ENCODE measurements at places on chromosomes 4 and X. TPM values are rescaled to one million over a fixed set of nuclear protein-coding genes. Genes with fewer than 3 reads are reported as not detected.

The BEX5 gene
- total RNA-seq: 0.91 TPM

The ALAS2 gene
- total RNA-seq: 0.94 TPM

GRCh38 chr4:99102634-99103033, 14.0 kb upstream of the ADH5 start:
- no peaks in the 10 kb centered on the region for H3K4me1 ChIP-seq
- no peaks in the 10 kb centered on the region for H3K36me3 ChIP-seq
- DNase-seq: no peak
- no peak overlapping the region for H3K4me3 ChIP-seq
- H3K27ac ChIP-seq: no peak overlapping the region
- no peaks in the 10 kb centered on the region for H3K27me3 ChIP-seq

GRCh38 chr4:174709526-174709925, 119.5 kb downstream of the GLRA3 start:
- H3K4me3 ChIP-seq: no peak overlapping the region
- H3K4me1 ChIP-seq: no peaks in the 10 kb centered on the region
- no peak for DNase-seq

The SERPINA7 gene
- total RNA-seq: not detected

The CPE gene
- not detected for total RNA-seq

The PF4V1 gene
- not detected for total RNA-seq

The PSAPL1 gene
- not detected for total RNA-seq

DNA sequence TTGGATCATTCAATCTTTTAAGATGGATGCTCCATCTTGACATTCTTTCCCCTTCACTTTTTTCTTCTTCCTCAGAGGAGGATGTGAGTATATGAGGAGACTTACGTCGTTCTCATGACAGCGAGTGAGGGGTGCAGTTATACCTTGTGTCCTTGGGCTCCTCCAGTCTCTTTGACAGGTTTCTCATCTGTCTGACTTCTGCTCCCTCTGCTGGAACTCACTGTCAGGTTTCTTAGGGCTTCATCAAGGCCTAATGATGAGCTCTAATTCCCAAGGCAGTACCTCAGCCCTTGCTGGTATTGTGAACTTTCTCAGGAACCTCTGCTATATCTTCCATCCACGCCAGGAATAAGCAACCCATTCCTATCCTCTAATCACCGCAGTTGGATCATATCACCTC, 237.8 kb upstream of the ADGRL3 start:
- DNase-seq: no peak
- H3K36me3 ChIP-seq: no peaks in the 10 kb centered on the region
- H3K4me3 ChIP-seq: no peak overlapping the region
- no peaks in the 10 kb centered on the region for H3K4me1 ChIP-seq
- H3K27me3 ChIP-seq: no peaks in the 10 kb centered on the region
- H3K27ac ChIP-seq: no peak overlapping the region

The GAGE12J gene
- not detected for total RNA-seq

The CCDC160 gene
- not detected for total RNA-seq

GRCh38 chr4:71201057-71201456, 137.8 kb upstream of the SLC4A4 start:
- no peak overlapping the region for H3K27ac ChIP-seq
- no peak for DNase-seq
- no peaks in the 10 kb centered on the region for H3K27me3 ChIP-seq
- H3K4me1 ChIP-seq: no peaks in the 10 kb centered on the region

GRCh38 chrX:11438380-11438723, 145.1 kb downstream of the AMELX start:
- no peak overlapping the region for H3K27ac ChIP-seq
- H3K4me1 ChIP-seq: no peaks in the 10 kb centered on the region
- no peak overlapping the region for H3K4me3 ChIP-seq

- no peak overlapping the region for H3K4me3 ChIP-seq
- H3K27me3 ChIP-seq: no peaks in the 10 kb centered on the region
- no peaks in the 10 kb centered on the region for H3K4me1 ChIP-seq
- no peak for DNase-seq
- no peaks in the 10 kb centered on the region for H3K36me3 ChIP-seq
- H3K27ac ChIP-seq: no peak overlapping the region
These were observed 418.1 kb downstream of the BCOR start for GRCh38 chrX:39679497-39680157.

DNA sequence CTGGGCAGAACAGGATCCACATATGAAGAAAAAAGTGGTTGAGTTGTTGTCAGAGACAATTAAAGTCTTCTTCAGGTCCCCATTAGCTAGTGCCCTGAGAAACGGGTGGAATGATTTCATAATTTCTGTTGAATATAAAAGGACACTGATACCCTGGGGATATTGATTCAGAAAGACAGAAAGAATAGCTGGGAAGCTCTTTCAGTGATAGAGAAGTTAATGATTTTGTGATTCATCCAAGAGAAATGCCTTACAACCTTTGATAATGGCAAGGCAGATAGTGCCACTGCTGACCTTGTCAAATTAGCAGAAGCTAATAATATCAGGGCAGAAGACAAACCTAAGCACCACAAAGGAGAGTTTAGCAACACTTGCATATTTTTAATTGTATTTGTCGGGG, 37.9 kb downstream of the UNC5C start:
- DNase-seq: peak; percentile 1

GRCh38 chr4:111618908-111619307, 526.3 kb upstream of the FAM241A start:
- H3K27me3 ChIP-seq: no peaks in the 10 kb centered on the region
- no peaks in the 10 kb centered on the region for H3K4me1 ChIP-seq
- no peak overlapping the region for H3K27ac ChIP-seq
- no peaks in the 10 kb centered on the region for H3K36me3 ChIP-seq
- no peak overlapping the region for H3K4me3 ChIP-seq

DNA sequence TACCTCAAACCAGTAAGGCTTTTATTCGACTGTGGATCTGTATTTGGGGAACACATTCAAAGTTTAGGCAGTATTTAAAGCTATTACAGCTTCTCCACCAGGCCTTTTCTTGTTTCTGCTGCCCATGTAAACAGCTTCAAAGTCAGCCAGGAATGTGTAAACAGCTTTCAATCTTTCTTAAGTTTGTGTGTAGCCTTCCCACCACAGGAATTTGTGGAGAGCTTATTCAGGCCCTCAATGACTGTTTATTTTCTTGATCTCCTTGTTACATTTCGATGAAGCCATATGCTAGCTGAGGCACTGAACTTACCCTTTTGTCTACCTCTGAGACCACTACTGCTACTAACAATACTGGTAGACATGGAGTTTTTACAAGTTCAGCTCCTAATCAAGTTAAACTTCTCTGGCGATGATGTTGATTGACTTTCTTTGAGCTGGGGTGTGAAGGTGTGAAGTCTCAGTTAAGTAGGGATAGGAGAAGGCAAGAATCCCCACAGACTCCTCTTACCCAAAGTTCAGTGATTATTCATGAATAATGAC, 72.6 kb downstream of the NWD2 start:
- H3K27ac ChIP-seq: no peak overlapping the region
- no peaks in the 10 kb centered on the region for H3K27me3 ChIP-seq
- H3K4me1 ChIP-seq: no peaks in the 10 kb centered on the region
- DNase-seq: no peak

DNA sequence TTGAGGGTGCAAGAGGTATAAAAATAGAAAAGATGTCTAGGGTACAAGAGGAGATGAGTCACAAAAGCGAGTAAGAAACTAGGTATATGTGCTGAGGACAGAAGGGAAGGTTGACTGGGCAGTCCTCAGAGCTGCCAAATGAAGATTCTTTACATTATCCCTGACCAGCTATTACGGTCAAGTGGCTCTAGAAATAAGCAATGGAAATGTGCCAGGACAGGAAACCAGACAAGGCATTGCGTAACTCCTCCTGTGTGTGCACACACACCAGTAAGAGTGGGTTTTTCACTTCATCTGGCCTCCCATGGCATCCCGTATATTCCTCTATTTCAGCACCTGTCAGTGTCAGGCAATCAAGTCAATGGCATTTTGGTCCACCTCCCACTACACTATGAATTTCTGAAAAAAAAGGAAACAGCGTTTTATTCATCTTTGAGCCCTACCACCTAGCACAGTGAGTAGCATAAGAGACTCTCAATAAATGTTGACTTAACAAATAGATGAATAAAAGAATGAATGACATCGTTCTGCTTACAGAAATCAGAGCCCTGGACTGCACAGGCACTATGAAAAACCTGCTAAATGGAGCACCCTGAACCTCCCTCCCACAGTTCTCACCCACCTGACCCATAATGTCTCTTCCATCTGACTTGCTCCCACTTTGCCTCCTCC, 62.6 kb upstream of the KLF3 start:
- no peaks in the 10 kb centered on the region for H3K36me3 ChIP-seq
- H3K4me3 ChIP-seq: no peak overlapping the region
- H3K4me1 ChIP-seq: no peaks in the 10 kb centered on the region
- no peak for DNase-seq
- H3K27ac ChIP-seq: no peak overlapping the region

- no peak overlapping the region for H3K4me3 ChIP-seq
- H3K36me3 ChIP-seq: no peaks in the 10 kb centered on the region
- H3K27me3 ChIP-seq: no peaks in the 10 kb centered on the region
- no peak for DNase-seq
- no peaks in the 10 kb centered on the region for H3K4me1 ChIP-seq
These were observed 60.3 kb downstream of the ARX start for GRCh38 chrX:24955372-24955930.

The STOX2 gene
- total RNA-seq: not detected

GRCh38 chr4:10050261-10050661, 29.0 kb upstream of the SLC2A9 start:
- no peaks in the 10 kb centered on the region for H3K36me3 ChIP-seq
- DNase-seq: no peak
- no peaks in the 10 kb centered on the region for H3K27me3 ChIP-seq
- no peak overlapping the region for H3K4me3 ChIP-seq
- H3K27ac ChIP-seq: no peak overlapping the region

DNA sequence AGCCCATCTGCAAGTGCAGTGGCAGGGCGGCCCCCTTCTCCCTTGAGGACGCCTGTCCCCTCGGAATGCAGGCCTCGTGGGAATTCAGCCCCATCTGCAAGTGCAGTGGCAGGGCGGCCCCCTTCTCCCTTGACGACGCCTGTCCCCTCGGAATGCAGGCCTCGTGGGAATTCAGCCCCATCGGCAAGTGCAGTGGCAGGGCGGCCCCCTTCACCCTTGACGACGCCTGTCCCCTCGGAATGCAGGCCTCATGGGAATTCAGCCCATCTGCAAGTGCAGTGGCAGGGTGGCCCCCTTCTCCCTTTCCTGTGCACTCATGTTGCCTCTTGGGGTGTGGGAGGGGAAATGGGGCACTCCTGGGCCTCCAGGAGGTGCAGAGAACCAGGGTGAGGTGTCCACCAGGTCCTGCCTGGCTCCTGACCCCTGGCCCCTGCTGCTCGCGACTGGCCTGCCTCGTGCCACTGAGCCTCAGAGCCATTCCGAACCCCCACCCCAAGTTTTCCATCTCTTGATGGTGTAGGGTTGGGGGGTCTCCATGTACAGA, 6.8 kb upstream of the SLC26A1 start:
- H3K27ac ChIP-seq: no peak overlapping the region
- H3K4me1 ChIP-seq: peaks cover 30% of the 10 kb centered on the region
- no peaks in the 10 kb centered on the region for H3K27me3 ChIP-seq

- no peaks in the 10 kb centered on the region for H3K36me3 ChIP-seq
- no peaks in the 10 kb centered on the region for H3K27me3 ChIP-seq
- no peak overlapping the region for H3K4me3 ChIP-seq
- no peak for DNase-seq
These were observed 561.5 kb upstream of the PCDH10 start for GRCh38 chr4:132587626-132588025.

GRCh38 chrX:34901761-34902160, 40.8 kb upstream of the FAM47B start:
- no peak for DNase-seq
- no peak overlapping the region for H3K27ac ChIP-seq
- no peak overlapping the region for H3K4me3 ChIP-seq
- no peaks in the 10 kb centered on the region for H3K27me3 ChIP-seq

DNA sequence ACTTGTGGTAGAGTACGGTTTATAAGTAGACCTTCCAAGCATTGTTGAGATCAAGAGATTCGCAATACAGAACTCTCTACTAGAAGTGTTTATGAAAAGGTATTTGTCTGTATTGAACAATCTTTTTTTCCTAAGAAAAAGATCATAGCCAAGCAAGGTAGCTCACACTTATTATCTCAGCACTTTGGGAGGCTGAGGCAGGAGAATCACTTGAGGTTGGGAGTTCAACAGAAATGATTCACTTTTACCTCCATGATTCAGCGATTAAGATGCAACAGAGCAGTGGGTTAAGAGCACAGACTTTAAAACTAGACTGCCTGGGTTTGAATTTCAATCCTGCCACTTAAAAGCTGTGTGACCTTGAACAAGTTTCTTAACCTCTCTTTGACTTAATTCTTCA, 74.3 kb downstream of the TMEM156 start:
- H3K27ac ChIP-seq: no peak overlapping the region
- no peaks in the 10 kb centered on the region for H3K4me1 ChIP-seq
- H3K36me3 ChIP-seq: no peaks in the 10 kb centered on the region
- H3K27me3 ChIP-seq: no peaks in the 10 kb centered on the region

The P2RY8 gene
- total RNA-seq: 142 TPM

The BEX3 gene
- total RNA-seq: 1.7 TPM

- H3K27ac ChIP-seq: no peak overlapping the region
- H3K4me1 ChIP-seq: peaks cover 57% of the 10 kb centered on the region
- H3K36me3 ChIP-seq: no peaks in the 10 kb centered on the region
- H3K27me3 ChIP-seq: no peaks in the 10 kb centered on the region
These were observed 48.7 kb upstream of the BCOR start for GRCh38 chrX:40146262-40147125.

GRCh38 chrX:104695593-104695992, 129.6 kb downstream of the IL1RAPL2 start:
- H3K27ac ChIP-seq: no peak overlapping the region
- no peak for DNase-seq
- H3K4me3 ChIP-seq: no peak overlapping the region
- no peaks in the 10 kb centered on the region for H3K36me3 ChIP-seq

The GAGE2A gene
- not detected for total RNA-seq

- H3K36me3 ChIP-seq: no peaks in the 10 kb centered on the region
- no peaks in the 10 kb centered on the region for H3K27me3 ChIP-seq
- DNase-seq: no peak
- H3K4me3 ChIP-seq: no peak overlapping the region
These were observed 1697.0 kb downstream of the PCDH7 start for GRCh38 chr4:32417113-32417704.

The WDR13 gene
- total RNA-seq: 94.6 TPM

DNA sequence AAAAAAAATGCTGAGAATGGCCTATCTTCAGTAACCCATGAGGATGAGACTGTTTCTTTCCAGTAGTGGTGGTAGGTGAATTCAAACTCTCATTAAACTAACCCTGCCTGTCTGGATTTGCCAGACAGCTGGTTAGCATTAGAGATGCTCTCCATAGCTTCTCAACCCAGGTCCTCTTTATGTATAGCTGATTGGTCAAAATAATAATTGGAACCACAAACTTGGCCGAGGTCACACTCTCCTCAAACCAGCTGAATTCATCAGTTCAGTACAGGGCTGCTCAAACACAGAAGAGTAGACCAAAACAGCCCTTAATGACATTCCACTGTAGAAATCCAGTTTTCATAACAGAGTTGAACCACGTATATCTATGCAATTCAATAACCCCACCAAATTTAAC, 85.3 kb downstream of the HCCS start:
- no peaks in the 10 kb centered on the region for H3K36me3 ChIP-seq
- no peak overlapping the region for H3K27ac ChIP-seq
- no peaks in the 10 kb centered on the region for H3K27me3 ChIP-seq
- DNase-seq: no peak

- H3K27me3 ChIP-seq: no peaks in the 10 kb centered on the region
- no peaks in the 10 kb centered on the region for H3K36me3 ChIP-seq
- H3K4me3 ChIP-seq: no peak overlapping the region
- no peaks in the 10 kb centered on the region for H3K4me1 ChIP-seq
These were observed 74.0 kb upstream of the AFF2 start for GRCh38 chrX:148426467-148426866.

Measured in B cell (primary cell).